ENCODE measurements at places on chromosomes 3 and 15.

DNA sequence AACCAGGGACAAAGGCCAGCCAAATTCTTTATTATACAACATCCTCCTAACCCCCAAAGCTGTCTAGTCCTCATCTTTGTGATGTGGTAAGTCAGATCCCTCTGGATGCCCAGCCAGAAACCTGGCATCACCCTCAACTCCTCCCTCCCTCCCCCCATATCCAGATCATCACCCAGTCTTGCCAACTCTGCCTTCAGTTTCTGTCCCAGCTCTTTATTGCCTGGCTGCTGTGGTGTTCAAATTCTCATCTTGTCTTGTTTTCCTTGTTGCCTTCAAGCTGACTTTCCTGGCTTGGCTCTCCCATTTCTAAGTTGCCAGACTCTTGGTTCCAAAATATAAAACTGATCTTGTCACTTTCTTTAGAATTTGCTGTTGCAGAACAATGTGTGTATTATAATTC lies 28.6 kb downstream of the MAP2K1 start:
- DNase-seq: no peak

DNA sequence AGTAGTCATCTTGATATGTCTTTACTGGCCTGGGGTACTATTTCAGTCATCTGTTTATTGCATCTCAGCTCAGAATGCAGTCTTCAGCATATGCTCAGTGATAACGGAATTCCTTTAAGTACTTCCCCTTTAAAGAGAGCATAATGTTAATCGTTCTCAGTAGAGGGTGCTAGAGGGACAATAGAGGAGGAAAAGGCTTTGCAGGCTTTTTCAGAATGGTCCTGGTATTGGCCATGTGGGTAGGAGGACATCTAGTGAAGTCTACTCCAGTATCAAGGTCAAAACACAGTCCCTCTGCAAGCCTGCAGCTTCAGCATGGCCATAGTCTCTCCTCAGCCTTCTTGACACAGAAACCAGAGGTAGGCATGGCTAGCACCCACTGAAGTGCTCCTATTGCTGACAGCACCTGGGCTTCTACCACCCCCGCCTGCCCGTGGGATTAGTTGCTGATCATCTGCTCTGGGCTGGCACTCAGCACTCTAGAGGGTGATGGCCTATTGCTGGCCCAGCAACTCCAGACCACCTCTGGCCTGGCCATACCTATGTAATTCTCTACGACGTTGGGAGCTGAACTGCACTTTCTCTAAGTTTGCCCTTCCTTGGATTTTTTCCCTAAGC lies 65.4 kb downstream of the KCNH8 start:
- no peak for DNase-seq

- DNase-seq: no peak
Measured at GRCh38 chr15:71082803-71083202, 32.5 kb upstream of the THSD4 start.

DNA sequence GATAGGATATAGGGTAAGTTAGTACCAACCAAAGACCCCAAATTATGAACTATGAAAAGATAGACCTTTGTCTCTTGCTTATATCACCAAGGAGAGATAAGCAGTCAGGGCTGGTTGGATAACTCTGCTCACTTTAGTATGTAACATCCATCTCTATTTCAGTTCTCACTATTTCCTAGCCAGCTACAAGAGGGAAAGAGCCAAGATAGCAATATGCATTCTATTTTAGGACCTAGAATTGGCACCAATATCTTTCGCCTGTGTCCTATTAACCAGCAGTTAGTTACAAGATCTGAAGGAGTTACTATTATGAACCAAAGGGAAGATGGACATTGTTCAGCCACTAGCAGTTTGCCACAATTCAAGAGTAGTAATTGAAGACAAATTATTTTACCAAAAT lies 457.5 kb downstream of the NSUN3 start:
- peak; percentile 88 for DNase-seq

GRCh38 chr3:27044931-27045481 lies 324.2 kb downstream of the NEK10 start:
- DNase-seq: no peak

- no peak for DNase-seq
Measured at GRCh38 chr3:168722091-168722490, 626.4 kb upstream of the GOLIM4 start.

DNA sequence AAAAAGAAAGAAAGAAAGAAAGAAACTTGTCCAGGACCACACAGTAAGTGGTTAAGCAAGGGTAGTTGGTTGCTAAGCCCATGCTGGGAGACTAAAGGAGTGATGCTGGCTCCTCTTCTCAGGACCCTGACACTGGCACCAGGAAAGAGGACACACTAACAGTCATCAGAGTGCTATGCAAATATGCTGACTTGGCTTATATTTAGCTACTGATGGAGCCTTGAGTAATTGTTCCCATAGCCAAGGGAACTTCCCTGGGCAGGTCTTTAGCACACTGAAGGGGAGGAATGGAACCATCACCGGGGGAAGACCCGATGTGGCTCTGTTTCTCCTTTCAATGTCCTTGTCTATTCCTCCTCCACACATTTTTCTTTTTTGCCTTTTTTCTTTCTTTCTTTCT lies 6.2 kb downstream of the TMEM40 start:
- no peak for DNase-seq

DNA sequence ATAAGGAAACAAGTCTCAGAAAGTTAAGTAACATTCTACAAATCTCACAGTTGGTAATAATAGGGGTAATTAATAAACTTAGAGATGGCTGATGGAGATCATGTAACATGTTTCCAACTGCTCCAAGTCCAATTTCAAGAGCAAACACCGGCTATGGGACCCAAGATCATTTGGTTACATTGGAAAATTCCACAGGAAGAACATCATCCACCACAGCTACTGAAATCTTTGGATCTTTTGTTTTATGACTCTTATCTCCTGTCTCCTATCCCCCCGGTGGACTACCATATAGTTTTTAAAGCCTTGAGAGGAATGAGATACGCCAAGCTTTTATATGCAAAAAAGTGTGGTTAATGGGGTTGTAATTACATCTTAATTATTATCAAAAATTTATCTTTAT lies 216.1 kb downstream of the WNT5A start:
- no peak for DNase-seq

DNA sequence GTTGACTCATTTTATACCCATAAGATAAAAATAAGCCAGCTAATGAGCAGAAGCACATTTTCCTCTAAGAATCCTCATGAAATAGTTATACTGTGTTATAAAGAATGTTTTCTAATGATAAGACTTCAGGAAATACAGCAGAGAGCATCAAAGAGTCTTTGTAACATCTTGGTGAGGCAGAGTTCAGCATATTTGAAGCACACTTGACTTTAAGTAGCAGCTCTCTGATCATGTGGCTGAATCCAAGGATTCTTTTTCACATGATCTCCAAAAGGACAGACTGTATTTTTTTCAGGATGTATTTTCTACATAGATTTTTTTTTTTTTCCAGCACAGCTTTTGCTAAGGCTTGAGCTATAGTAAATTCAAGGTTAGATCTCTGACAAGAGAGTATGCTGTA lies 195.1 kb downstream of the SI start:
- no peak for DNase-seq

DNA sequence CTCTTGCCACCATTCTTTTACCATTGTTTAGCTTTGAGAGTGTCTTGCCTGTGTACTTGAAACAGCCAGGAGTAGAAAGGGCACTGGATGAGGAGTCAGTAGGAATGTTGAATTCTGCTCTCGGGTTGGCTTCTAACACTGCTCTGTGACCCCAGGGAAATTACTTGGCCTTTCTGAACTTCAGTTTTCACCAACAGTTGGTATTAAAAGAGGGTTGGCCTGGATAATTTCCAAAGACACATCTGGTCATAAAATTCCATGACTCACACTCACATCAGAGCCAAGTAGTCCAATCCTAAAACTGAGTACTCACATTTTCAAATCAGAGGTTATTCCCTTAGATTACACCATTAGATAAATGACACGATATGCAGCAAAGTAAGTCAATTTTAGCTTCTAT lies 141.6 kb downstream of the ECT2 start:
- no peak for DNase-seq

GRCh38 chr3:27792869-27793268 lies 70.7 kb upstream of the EOMES start:
- peak; percentile 98 for DNase-seq

DNA sequence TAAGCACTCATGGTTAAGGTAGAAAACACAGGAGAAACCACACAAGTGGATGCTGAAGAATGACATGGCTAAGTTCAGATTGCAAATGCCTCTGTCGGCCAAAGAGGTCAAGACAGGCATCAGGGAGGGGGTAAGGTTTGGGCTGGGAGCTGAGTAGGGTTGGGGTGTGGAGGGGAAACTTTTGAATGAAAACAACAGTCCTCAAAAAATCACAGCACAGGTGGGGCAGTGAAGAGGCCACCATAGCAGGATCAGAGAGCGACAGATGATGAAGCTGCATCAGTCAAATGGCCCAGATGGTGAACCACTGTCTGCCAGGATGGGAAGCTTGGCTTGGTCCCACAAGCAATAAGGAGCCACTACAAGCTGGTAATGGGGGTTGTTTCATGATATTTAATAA lies 74.9 kb downstream of the ADCY5 start:
- no peak for DNase-seq

GRCh38 chr3:145939431-145939830 lies 221.6 kb downstream of the PLOD2 start:
- DNase-seq: no peak

GRCh38 chr3:186413615-186414415 lies 51.8 kb upstream of the DGKG start:
- peak; percentile 95 for DNase-seq

DNA sequence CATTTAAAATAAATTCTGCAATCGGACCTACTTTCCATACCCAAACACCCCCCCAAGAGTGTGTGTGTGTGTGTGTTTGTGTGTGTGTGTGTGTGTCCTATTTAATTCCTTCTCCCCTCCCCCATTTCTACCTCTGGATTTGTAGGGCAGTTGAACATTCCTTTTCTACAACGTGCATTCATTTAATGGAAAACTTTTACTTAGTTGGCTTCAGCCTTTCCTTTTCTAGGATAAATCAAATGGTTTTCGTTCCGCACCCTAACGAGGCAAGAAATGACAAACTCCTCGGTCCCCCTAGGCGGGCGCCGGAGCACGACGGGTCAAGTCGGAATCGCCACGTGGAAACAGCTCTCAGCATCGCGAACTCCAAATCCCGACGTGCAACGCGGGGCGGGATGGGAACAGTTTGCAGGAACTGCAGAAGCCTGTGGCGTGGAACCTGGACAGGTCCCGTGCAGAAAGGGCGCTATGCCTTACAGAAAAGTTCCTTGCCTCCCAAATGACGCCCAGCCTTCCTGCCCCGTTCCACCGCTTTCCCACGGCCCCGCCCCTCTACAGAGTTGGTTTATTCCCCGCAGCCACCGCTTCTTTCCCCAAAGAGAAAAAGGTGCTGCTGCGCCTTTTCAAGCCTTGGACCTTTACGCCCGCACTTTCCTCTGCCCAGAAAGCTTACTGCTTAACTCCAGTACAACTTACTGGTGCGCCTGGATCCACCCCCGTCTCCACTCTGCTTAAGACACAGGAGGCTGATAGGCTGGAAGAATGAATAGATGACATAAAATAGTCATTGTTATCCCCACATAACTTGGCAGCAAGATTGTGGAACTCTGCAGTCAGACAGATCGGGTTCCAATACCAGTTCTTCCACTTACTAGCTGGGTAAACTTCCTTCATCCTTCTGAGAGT lies 1.1 kb upstream of the EIF2B5 start:
- DNase-seq: peak; percentile 92

DNA sequence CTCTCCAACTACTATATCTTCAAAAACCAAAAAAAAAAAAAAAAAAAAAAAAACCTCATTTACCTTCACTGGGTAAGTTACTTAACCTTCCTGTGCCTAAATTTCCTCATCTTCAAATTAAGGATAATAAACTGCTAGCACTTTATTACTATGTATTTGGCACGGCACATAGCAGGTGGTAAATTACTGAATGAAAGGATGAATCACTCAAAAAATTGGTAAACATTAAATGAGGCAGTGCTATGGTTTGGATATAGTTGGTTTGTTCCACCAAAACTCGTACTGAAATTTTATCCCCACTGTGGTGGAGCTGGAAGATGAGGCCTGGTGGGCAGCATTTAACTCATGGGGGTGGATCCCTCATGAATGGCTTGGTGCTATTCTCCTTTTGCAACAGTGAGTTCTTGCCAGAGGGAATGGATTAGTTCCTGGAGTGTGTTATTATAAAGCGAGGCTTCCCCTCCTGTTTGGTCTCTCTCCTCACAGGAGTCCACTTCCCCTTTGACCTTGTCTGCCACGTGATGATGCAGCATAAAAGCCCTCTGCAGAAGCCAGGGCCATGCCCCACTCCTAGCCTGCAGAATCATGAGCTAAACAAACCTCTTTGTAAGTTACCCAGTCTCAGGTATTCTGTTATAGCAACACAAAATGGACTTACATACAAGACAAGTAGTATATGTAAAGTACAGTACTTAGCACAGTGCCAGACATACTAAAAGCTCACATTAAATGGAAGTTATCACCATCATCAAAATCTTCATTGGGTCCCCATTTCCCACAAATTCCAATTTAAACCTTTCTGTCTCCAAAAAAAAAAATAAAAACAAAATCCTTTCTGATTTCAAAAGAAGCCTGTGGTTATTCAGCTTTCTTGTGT lies 20.6 kb downstream of the DCUN1D1 start:
- DNase-seq: peak; percentile 8

All from G401 (cell line).